Retinal pigment epithelial cell (primary cell): ENCODE measurements at places on chromosomes 2 and 18.

DNA sequence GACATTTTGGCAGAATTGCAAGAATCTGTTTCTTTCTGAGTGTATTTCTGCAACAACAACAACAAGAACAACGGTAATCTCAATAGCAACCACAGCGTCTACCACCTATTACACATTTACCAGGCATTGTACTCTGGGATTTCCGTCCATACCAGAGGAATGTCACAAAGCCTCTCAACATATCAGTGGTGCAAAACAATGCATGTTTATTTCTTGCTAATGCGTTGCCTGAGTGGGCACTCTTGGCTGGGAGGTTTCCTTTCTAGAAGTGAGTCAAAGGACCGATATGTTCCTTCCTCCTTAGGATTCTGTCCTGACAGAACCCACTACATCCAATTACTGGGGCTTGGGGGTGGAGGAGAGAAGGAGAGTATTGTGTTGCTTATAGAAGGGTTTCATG, 585.6 kb downstream of the TSN start:
- DNase-seq, result no peak

- no peak for DNase-seq
Measured at GRCh38 chr2:241269707-241270520, 45.6 kb downstream of the HDLBP start.

DNA sequence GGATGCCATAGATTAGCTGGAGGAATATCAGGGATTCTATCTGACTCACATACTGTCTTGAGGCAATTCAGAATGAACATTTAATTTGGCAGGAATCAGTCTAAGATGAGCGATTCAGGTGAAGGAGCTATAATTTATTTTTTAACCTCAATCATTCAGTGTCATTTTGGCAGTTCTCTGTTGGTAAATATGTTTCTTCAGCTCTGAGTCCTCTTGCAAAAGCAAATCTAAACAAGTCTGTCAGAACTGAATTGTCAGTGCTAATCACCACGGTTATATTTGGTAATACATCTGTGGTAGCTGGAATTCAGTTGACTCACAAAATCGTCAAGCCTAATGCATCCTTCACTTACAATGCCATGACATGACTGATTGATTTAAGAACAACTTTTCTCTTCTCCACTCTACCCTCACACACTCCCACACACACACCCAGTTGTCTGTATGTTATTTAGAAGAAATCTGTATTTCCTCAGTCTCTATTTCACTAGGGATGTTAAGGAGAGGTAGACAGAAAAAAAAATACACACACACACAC, 516.6 kb upstream of the NXPH2 start:
- no peak for DNase-seq

- DNase-seq, result no peak
Measured at GRCh38 chr18:45137087-45137419, 456.4 kb downstream of the SETBP1 start.

- DNase-seq, result no peak
Measured at GRCh38 chr2:74515271-74515980, 1.2 kb downstream of the TLX2 start.

DNA sequence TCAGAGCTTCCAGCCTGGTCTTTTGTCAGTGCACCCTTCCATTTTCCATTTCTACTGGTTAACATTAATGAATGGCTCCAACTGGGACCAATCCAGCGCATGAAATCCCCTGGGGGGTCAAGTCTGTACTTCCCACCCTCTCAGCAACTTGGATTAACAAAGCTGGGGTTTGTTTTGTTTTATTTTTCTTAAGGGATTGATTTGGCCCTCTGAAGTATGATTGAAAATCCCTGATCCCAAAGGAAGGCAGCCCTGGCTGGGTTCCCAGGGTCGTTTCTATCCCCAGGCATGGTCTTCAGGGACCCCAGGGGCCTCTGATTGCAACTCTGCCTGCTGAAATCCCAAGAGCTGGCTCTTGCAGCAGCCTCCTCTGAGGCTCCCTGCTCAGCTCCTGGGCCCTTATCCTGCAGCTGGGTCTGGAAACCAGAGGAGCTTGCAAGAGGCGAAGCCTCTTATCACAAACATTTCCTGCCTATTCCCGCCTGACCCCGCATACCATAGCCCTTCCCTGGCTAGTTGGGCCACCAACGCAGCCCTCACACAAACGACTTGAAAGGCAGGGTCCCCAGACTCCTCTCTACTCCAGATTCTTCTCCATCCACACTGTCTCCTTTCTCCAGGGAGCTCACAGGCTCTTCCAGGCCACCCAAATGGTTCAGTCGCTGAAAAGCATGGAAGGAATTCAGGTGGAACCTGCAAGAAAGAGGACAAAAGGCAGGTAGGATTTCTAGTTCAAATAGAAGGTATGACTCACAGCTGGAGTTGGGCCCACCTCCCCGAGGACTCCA, 109.7 kb upstream of the PKDCC start:
- DNase-seq, result no peak

DNA sequence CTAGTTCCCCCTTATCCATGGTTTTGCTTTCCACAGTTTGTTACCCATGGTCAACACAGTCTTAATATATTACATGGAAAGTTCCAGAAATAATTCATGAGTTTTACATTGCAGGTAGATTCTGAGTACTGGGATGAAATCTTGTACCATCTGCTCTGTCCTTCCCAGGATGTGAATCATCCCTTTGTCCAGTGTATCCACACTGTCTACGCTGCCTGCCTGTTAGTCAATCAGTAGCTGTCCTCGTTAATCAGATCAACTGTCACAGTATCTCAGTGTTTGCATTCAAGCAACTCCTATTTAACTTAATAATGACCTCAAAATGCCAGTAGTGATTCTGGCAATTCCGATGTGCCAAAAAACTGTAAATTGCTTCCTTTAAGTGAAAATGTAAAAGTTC, 76.3 kb downstream of the DYNC1I2 start:
- no peak for DNase-seq

- DNase-seq, result no peak
Measured at GRCh38 chr2:215850380-215850779, 163.0 kb downstream of the MREG start.

DNA sequence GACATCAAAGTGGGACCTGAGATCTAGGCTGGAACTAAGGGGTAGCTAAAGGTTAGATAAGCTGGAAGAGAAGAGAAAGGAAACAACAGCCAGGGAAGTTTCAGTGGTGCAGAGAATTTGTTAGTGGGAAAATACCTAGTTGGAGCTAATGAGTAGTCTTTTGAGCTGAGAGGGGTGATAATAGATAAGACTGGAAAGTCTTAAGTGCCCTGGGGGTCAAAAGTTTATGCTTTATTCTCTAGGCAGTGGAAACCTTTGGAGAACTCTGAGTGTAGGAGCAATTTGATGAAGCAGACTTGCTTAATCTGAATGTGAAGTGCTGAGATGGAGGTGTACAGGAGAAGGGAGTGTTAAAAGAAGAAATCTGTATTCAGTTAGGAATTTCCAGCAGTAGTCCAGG, 90.8 kb downstream of the CPS1 start:
- DNase-seq, result no peak

- no peak for DNase-seq
Measured at GRCh38 chr2:75552222-75552621, 8.5 kb downstream of the EVA1A start.

- no peak for DNase-seq
Measured at GRCh38 chr2:182952741-182953450, 85.4 kb downstream of the NCKAP1 start.

DNA sequence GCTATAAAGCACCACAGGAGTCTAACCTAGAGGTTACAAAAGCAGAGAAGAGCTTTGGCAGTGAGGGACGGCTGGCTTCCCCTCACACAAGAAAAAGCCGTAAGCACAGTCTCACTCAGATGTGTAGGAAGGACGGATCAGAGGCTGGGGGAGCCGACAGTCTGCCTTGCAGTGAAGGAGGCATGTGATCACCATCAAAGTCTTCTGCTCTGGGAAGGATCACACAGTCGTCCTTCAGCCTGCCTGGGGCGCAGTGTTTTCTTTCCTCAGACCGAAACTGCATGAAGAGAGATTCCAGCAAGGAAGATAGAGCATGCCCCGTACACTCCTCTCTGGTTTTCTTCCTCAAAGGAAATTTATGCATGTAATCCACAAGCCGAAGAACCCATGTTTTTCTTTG, 24.1 kb downstream of the GATA6 start:
- DNase-seq, result no peak

DNA sequence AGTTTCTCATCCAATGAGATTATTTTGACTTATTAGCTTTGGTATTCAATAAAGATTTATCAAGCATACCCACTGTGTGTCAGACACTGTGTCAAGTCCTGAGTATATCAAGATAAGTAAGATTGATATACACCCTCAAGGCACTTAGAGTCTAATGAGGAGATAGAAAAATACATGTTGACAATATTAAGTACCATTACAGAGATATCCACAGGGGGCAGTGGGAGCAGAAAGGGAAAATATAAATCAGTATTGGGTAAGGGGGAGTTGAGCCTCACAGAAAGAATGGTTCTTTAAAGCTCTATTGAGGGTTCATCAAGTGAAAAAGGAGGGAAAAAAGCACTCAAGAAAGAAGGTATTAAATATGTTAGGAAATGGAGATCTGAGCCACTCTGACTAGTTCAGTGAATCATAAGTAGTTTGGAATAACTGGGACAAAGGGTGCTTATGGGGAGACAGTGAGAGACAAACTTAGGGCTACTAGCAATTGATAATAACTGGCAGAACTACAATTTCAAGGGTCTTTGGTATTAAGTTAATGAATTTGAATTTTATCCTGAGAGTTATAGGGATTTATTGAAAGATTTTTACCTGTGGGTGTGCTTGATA, 45.5 kb upstream of the SLC8A1 start:
- DNase-seq, result no peak

- DNase-seq, result peak; percentile 59
Measured at GRCh38 chr2:32824070-32824809, 122.5 kb upstream of the LTBP1 start.

DNA sequence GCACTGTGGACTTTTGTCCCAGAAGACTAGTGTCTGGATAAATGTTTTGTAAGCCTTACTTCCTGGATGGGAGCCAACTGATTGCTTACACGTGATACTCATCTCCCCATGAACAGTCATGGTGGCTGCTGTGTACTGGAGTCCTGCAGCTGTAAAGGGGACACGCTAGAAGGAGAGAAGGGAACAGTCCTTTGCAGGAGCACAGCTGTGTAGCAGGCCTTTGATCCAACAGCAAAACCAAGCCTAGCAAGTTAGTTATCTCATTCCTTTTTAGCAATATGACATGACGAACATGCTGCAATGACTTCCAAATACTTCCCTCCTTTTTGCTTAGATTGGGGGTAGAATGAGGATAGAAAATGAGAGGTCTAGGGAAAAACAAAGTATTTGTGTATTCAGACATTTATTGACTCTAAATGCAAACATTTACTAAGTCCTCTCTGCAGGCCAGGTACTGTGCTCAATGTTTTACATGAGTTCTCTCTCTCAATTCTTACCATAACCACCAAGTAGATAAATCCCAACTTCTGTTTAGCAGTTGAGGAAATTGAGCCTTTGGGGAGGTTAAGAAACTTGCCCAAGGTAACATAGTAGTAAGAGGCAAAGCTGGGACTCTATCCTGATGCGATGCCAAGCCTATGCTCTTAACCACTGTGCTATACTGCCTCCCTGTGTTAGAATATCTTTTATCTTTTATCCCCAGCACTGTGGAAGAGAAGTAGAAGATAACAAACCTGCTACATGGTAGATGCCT, 55.4 kb upstream of the CD28 start:
- DNase-seq, result no peak

GRCh38 chr2:44550561-44550960, 188.8 kb downstream of the CAMKMT start:
- DNase-seq, result no peak

- DNase-seq, result no peak
Measured at GRCh38 chr2:43458014-43458628, 137.7 kb downstream of the THADA start.

- DNase-seq, result no peak
Measured at GRCh38 chr18:56933472-56933871, 213.4 kb upstream of the BOD1L2 start.

DNA sequence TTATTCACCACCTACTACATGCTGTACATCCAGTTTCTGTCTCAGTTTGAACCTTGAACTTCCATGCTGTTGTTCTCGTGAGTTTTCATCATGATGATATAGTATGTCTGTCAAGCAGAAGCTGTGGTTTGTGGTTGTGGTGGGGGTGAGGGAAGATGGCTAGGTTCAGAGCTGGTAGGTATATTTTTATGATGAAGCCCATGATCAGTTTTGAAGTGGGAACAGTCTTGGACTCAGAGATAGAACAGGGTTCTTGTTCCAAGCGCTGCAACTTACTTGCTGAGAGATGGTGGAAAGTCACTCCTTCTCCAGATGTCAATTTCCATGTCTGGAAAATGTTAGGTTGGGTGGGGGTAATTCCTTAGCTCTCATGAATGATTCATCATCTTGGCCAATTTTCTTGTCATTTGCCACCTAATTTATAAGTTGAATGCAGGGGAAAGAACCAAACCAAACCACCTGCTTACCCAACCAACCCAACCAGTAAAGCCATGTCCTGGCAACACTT, 21.6 kb downstream of the PMAIP1 start:
- DNase-seq, result no peak

DNA sequence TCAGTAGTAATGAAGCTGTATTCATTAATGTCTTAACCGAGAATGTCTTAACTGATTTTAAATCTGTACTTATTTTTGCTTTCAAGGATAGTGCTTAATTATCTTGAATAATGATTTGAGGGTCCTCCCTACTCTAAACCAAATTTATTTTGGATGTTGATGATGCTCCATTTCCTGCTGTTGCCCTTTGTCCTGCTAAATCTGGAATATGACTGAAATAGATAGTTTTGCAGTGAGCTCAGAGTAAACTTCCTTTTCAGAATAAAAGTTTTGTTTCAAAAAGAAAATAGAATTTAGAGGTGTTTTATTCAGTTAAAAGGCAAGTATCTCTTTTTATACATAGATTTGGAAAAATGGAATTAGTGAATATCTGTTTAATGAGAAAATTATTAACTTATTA, 8.1 kb downstream of the NBEAL1 start:
- no peak for DNase-seq

DNA sequence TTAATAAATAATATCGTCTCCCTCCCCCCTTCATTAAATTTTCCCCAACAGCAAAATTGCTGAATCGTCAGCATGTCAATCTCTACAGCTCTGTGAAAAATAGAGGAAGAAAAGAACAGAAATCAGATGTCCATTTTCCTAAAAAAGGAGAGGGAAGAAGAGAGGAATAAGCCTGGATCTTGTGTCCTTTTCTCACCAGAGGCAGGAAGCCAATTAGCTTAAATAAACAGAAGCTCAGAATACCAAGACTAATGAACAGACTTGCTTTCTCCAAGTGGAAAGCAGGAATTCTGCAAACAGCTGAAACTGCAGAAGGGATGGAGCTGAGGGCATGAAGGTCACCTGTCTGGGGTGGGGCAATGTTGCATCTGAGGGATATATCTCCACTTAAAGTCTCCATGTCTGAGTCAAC, 265.7 kb downstream of the CCDC85A start:
- DNase-seq, result no peak

GRCh38 chr2:238669046-238669445, 178.8 kb upstream of the TWIST2 start:
- DNase-seq, result no peak

DNA sequence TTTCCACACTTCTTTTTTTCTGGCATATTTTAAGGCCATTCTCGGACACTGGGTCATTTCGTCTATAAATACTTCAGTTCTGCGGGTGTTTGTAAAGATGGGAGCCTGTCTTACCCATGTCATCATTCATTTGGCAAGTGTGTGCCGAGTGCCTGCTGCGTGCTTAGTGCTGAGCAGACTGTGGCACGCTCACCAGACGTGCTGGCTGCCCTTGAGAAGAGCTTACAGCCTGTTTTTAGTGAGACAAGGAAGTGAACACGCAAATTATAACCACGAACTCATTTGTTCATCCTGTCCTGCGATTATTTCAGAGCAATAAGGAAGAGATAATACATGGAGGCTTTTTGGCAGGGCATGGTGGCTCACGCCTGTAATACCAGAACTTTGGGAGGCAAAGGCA, 10.4 kb upstream of the STON1 start:
- DNase-seq, result no peak

GRCh38 chr2:101830555-101830954, 133.0 kb downstream of the MAP4K4 start:
- DNase-seq, result peak; percentile 58
